ENCODE measurements at places on chromosomes 3 and 15.

GRCh38 chr3:120407508-120408287 lies 43.1 kb downstream of the FSTL1 start:
- no peak for DNase-seq

GRCh38 chr15:88454867-88455810 lies 12.0 kb downstream of the MRPL46 start:
- peak; percentile 92 for DNase-seq

DNA sequence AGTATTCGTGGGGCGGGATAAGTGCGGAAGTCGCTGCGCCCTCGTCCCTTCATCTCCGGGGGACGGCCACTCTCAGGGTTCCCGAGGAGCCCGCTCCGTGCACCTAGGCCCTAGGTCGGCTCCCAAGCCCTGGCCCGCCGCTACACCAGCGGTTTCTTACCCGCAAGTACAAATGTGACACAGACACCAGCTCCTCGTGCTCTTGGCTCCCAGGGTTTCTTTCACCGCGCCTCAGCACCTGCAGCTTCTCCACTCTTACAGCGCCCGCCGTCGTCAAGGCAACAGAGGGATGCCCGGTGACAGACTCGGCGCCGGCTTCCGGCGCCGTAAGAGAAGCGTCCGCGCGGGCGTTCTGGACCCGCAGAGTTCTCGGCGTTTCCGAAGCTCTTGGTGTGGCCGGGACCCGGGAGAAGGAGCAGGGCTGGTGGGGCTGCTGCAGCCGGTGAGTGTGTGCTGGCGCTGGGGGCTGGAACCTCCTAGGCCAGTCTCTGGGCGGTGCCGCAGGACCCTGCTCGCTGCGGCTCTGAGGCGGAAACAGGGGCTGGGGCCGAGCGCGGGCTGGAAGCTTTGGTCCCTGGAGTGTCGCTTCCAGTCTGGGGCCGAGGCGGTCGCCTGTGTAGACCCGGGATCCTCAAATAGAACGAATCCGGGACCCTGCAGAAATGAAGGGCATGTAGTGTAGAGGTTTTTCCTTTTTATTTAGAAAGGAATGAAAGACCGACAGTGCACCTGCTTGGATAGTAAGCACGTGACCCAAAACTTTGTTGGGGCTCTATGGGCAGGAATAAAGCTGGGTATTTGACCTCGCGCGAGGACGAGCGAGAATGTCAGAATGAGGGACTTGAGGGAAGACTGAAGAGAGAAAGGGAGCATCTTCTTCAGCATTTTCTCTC lies 155.4 kb upstream of the GOLGA6L4 start:
- peak; percentile 28 for DNase-seq

DNA sequence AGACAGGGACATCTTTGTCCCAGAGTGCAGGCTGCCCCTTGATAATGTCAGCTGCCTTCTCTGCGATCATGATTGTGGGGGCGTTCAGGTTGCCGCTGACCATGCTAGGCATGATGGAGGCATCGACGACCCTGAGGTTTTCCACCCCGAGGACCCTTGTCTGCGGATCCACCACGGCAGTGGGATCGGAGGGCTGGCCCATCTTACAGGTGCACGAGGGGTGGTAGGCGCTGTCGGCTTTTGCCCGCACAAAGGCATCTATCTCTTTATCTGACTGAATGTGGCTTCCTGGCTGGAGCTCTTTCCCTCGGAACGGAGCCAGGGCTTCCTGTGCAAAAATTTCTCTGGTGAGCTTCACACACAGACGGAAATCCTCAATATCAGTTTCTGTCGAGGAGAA lies 28.4 kb downstream of the CHDH start:
- no peak for DNase-seq

DNA sequence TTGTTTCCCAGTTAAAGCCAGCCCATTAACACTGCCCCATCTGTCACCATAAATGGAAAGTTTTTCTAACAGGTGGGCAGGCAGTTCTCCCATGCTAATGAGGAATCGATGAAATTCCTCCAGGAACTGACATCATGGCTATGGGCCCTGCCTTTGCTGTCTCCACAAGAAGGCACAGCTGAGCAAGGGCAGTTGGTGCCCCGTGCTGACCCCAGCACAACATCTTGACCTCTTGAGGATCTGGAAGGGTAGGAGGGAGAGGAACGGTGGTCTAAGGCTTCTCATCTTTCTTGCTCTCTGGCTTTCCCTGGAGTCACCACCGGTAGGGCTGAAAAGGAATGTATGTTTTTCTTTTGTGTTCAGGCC lies 46.7 kb downstream of the CHCHD6 start:
- DNase-seq, result no peak

- peak; percentile 69 for DNase-seq
Measured at GRCh38 chr3:128426128-128426921, 40.4 kb downstream of the DNAJB8 start.

DNA sequence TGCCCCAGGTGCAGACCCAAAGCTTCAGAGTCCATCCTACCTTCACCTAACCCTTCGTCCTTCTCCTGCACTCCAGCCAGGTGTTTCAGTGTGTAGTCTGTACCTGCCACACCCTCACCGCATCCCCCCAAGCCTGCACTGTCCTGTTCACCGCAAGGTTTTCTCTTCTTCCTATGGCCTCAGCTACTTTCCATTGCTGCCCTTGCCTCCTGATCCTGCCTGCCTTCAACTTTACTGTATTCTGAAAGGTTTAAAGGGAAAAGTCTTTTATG lies 9.3 kb downstream of the GPR160 start:
- DNase-seq, result no peak

DNA sequence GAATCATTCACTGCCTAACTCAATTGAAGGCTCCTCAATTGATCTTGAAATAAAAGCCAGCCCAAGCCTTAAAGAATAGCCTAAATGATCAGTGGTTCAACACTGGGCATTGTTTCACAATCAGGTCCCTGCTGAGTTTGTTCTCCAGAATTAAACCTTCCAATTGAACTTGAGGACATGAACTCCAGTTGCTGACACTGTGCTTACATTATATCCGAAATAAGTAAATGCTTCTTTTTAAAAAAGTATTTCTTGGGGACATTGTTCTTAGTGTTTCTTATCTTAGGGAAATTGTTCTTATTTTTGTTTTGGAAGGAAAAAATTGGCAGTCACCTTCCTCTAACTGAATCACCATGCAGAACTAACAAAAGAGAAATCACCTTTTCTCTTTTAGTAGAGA lies 450.2 kb downstream of the RBMS3 start:
- no peak for DNase-seq

DNA sequence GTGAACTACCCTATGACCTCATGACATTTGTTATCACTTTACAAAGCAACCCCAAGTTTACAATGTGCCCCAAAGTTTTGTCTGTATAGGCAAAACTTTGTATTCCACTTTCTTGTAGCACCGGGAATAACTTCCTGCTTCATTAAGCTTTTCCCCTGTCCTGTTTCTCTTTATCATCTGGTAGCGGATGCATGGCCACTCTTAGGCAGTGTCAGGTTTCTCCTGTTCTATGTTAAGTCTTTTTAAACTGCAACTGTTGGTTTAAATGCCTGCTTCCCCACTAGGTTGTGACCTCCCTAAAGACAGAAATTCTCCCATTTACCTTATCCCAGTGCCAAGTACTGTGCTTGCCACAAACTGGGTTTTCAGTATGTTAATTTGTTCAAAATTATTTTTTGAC lies 433.6 kb upstream of the DPH6 start:
- DNase-seq, result no peak

- DNase-seq, result no peak
Measured at GRCh38 chr3:156898296-156898880, 72.2 kb downstream of the LEKR1 start.

DNA sequence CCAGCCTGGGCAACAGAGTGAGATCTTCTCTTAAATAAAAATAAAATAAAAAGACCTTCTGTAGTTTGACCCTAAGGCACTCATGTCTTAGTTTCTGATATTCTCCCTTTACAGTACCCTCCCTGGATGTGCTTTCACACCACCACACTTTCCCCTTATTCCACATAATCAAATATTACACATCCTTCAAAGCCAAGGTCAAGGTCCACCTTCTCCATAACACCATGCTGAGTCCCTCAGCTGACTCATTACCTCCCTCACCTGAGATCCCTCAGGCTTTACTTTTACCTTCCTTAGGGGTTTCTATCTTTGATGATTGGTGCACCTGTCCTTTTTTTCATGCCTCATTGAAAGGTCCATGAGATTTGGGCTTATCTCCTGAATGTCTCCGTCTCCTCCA lies 25.5 kb upstream of the MNS1 start:
- DNase-seq, result no peak

DNA sequence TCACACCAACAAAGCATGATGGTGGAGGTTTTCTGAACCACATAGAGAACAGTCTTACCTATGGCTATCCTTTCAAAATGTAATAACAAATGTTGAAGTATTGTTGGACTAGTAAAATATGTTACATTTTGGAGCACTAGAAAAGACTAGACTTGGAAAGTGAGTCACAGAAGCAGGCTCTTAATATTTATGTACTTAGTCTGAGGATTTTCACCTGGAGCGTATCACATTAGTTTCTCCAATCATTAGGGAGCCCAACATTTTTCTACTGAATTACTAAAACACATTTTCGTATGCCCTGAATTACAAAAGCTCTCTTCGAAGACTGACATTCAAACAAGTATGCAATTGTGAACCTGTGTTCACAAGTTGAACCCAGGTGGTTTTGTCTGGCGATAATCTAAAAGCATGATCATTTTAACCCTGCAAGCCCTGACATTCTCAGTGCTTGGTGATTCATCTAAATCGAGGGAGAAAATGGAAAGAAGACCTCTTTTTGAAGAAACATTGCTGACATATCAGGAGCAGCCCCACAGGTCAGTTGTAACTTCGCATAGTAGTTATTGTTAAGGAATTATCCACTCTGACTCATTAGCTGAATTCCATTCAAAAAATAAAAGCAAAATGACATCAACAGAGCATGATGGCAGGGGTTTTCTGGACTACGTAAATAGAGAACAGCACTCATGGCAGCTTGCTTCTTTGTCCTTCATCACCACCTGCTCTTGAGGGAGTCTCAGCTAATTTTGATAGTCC lies 679.8 kb upstream of the NECTIN3 start:
- DNase-seq, result no peak

- DNase-seq, result peak; percentile 3
Measured at GRCh38 chr3:13159890-13160289, 86.7 kb upstream of the IQSEC1 start.

DNA sequence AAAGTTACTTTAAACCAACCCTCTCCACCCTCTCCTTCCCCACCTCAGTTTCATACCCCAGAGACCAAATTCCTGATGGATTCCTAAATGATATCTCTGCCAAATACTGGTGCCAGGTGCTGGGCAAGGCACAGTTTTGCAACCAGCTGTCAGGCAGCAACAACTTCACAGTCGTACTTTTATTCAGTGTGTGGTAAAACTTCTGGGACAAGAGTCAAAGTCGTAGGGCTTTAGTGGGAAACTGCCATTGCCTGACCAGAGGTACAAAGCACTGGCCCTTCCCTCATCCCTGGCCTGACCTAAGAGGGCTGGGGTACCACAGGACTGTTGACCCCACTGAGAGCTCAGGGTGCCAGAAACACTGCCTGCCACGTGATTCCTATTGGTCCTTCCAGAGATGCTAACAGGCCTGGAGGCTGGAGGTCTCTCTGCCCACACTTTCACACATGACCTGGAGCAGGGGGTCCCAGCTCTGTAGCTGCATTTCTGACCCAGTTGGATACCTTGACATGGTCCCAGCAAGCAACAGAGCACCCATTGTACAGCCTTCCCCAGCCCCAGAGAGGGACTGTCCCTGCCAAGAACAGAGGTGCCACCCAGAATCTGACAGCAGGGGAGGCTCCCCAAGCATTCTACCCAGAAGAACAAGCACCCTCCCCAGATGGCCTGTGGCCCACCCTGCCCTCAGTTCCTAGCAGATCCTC lies 59.9 kb downstream of the LIPC start:
- DNase-seq, result no peak

- no peak for DNase-seq
Measured at GRCh38 chr3:47634996-47635395, 56.3 kb upstream of the CSPG5 start.

GRCh38 chr3:30438126-30438525 lies 168.3 kb upstream of the TGFBR2 start:
- DNase-seq, result no peak

- DNase-seq, result peak; percentile 34
Measured at GRCh38 chr15:100572362-100572983, 29.5 kb downstream of the LINS1 start.

DNA sequence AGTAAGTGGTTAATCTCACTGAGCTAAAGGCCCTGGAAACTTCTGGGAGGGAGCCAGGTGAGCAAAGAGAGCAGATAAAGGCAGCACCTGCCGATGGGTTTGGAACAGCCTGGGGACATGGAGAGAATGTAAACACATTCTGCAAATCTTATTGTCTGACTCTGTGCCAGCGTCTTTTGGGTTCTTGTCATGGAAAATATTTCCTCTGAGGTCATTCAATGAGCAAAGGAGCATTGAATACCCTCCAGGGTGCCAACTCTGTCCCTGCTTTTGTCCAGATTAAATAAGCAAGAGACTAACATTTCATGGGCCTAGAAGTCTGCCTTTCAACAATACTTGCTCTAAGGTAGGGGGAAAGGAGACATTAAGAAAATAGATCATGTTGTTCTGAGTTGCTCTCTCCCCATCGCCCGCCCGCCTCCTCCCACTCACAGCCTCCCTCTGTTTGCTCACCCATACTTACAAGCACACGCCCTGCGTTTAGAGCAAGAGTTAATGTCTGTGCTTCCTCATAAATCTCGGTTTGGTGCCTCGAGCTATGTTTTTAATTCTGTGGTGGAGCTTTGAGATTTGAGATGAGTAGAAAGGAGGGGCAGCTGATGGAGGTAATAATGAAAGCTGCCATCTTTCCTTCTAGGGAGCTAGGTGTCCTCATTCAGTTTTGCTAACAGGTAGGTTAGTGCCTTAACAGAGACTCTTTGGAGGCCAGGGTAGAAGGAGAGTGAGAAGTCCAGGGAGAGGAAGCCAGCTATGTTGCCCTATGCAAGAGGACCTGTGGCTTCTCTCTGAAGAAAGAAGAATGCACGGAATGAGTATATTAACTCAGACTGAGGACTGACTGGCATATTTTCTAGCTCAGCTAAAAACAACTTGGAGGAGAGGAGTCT lies 132.9 kb downstream of the TPRG1 start:
- peak; percentile 46 for DNase-seq
